ENCODE measurements at places on chromosomes 6 and 20.

- DNase-seq: no peak
Observed at GRCh38 chr20:46930640-46931339, 36.1 kb downstream of the EYA2 start.

- DNase-seq: no peak
Observed at GRCh38 chr6:22529866-22530265, 39.5 kb upstream of the HDGFL1 start.

DNA sequence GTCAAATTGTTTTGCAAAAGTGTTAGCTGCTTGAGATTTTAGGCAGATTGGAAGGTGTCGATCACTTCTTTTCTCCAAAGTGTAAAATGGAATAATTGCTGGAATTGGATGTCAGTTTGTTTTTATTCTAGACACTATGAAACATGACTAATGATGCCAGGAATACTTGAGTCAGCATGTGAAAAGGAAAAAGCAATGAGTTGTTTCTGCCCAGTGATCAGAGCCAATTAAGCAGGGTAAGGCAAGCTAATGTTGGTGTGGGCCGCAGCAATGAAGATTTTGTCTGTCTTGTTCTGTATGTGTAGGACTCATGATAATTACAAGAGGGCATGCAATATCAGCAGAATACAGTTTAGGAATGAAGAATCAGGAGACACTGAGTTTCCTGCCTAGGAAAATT is 110.3 kb downstream of the CARMIL1 start:
- no peak for DNase-seq

- DNase-seq: no peak
Observed at GRCh38 chr20:1702328-1702727, 44.7 kb upstream of the SIRPG start.

- DNase-seq: no peak
Observed at GRCh38 chr20:41247523-41248367, 69.8 kb downstream of the ZHX3 start.

DNA sequence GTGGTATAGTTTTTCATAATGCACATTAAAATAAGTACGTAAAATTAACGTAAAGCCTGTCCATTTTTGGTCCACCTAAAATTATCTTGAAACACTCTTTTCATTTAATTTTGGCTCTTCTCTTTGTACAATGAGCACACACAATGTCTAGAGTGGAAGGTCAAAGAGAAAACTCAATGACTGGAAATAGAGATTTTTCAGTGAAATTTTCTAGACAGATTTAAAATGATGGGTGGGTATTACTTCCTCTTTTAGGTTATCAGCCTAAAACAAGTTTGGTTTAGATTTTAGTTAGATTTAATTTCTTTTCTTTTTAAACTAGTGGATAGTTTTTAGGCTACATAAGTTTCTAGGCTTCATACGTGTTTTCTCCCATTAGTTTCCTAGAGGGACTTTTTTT is 24.9 kb downstream of the DSE start:
- DNase-seq: no peak

DNA sequence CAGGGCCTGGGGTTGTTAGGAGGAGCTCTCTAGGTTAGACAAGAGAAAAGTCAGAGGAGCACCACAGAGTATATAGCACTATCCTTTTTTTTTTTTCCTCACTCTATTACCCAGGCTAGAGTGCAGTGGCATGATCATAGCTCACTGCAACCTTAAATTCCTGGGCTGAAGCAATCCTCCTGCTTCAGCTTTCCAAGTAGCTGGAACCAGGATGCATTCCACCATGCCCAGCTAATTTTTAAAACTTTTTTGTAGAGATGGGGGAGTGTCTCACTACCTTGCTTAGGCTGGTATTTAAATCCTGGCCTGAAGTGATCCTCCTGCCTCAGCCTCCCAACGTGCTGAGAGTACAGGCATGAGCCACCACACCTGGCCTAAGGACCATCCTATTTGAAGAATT is 19.3 kb upstream of the AKIRIN2 start:
- no peak for DNase-seq

- no peak for DNase-seq
Observed at GRCh38 chr20:41011551-41012067, 17.0 kb upstream of the TOP1 start.

GRCh38 chr6:119171088-119171841 is 92.8 kb upstream of the FAM184A start:
- DNase-seq: no peak

GRCh38 chr6:25027221-25027916 is 91.6 kb upstream of the RIPOR2 start:
- DNase-seq: no peak

- DNase-seq: no peak
Observed at GRCh38 chr6:41411961-41412360, 76.6 kb downstream of the NCR2 start.

DNA sequence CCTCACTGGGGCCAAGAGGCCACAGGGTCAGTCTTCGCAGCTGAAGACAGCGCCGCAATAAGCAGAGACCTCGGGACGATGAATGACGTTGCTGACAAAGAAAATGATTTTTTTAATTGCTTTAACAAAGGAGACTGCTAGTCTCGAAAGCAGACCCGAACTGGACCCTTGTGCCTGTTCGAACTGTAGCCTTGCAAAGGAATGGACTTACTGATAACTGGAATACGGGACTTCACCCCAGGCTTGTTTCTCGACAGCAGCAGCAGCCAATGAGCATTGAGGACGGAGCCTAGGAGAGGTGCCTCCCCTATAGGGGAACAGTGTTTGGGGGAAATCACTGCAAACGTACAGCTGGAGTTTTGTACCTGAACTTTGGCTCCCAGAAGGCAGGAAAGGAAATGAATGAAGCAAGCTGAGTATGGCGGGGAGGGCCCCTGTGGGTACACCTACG is 1.3 kb upstream of the TAF4 start:
- peak; percentile 94 for DNase-seq

Measured in HepG2 (cell line).